ENCODE measurements at places on chromosomes 4 and X.

DNA sequence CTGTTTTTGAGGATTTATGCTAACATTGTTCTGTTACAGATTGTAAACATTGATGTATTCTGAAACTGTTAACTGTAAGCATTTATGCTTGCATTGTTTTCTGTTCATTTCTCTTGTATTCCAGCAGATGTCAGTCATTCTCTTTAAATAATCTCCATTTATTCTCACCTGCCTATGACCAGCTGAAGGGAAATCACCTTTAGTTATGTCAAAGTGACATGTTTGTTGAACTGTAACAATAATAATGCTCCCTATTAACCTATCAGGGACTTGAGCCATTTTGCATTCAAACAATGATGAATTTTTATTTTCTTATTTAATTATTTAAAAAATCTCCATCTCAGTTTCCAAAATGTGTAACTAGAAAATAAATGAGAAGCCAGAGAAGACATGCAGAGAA lies 58.0 kb downstream of the SPCS3 start:
- no peak for DNase-seq

- no peak for DNase-seq
Measured at GRCh38 chr4:160265836-160266235, 1163.0 kb downstream of the RAPGEF2 start.

DNA sequence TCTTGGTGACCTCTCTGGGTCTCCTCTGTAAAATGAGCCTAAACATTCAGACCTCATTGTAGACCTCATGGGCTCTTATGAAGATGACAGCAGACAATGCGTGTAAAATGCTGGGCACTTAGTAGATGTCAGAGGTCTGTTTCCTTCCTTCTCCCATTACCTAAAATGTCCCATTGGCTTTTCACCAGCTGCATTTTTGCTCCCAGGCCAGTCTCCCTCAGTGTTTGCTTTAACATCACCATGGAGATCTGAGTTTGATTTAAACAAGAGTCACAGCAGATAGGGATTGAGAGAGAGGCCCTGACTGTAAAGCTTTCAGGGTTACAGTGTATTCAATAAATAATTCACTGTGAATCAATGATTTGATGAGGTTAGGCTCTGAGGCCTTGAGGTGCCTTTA lies 24.3 kb downstream of the PSAPL1 start:
- no peak for DNase-seq

- DNase-seq: no peak
Measured at GRCh38 chr4:26361297-26361696, 40.5 kb downstream of the RBPJ start.

GRCh38 chr4:156607478-156607857 lies 364.1 kb downstream of the PDGFC start:
- no peak for DNase-seq

GRCh38 chrX:68938244-68939004 lies 109.6 kb downstream of the EFNB1 start:
- DNase-seq: no peak

DNA sequence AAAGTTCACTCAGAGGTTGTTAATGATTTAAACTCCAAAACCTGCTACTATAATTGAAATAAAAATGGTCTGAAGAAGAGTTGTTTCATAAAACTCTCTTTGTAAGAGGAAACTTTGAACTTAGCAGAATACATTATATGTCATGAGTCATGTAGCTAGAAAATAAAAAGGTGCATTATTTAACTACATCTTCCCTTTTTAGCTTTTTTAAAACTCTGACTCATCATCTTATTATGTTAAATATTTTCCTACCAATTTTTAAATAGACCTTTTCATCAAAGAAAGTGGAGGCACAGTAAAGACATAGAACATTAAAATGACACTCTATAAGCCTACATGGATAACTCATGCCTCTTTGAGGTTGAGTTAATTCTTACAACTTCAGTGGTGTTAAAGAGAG lies 1.2 kb upstream of the ZNF827 start:
- no peak for DNase-seq

All from D341Med (cell line).